ENCODE measurements at places on chromosomes 1 and 21.
A peak's percentile ranks its signal among the peaks of the same experiment; 100 is the strongest.

GRCh38 chr1:180040034-180040433 lies 85.4 kb downstream of the CEP350 start:
- DNase-seq, result peak; percentile 44

- DNase-seq, result no peak
These were observed 38.8 kb downstream of the PDPN start for GRCh38 chr1:13622446-13622845.

DNA sequence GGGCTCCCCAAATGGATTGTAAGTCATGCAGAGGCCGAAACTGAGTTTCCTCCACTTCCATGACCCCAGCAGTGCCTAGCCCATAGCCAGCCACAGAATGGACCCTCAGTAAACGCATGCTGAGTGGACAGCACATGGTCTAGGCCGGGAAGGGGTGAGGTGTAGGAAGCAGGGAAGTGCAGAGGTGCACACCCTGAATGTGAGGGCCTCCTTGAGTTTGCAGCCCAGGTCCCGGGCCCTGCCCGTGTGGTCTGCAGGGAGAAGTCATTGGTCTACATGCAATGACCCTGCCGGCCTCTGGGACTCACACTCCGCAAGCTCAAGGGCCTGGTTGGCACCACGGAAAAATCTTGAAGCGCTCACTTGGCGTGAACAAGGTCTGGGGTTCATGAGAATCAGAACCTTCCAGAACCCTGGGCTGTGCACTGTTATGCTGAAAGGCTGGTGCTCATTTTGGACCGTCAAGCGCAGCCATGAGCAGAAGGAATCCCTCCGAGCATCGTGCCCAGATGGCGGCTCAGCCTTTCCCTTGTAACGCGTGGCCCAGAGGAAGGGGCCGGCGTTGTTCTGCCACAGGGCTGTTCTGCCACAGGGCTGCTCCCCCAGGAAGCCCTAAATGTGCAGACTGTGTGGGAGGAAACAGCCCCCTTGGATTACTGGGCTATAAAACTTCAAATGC lies 66.4 kb downstream of the PSMG1 start:
- no peak for DNase-seq

DNA sequence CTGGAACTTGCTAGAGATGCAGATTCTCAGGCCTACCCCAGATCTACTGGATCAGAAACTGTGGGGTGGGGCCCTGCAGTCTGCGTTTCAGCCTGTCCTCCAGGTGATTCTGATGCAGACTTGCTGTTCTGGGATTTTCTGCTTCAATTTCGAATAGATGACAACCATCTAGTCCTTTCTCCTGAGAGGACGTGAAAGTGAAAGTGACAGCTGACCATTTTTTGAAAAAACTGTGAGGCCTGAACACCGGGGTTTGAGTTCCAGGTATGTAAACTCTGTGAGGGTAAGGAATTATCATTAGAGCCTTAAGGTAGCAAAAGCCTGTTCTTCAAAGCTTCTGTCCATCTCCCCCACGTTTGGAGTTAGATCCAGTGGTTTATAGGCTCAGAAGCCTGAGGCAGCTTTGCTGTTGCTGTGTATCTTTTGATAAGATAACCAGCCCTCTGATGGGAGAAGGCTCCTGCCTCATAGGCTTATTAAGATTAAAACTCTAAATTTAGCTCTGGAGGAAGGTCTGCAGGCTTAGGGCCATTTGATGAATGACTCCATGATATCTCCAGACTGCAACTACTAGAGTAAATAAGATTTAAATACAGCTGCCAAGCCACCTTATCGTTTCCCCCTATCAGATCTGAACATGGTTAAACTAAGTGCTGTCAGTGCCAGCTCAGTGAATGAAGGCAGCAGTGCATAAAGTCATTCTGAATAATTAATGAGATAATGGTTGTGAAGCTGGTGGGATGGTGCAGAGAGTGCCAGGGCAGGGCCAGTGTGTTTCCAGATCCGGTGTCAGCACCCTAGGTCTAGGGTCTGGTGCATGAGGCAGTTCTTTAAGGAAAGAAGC lies 335.2 kb downstream of the HHAT start:
- no peak for DNase-seq

DNA sequence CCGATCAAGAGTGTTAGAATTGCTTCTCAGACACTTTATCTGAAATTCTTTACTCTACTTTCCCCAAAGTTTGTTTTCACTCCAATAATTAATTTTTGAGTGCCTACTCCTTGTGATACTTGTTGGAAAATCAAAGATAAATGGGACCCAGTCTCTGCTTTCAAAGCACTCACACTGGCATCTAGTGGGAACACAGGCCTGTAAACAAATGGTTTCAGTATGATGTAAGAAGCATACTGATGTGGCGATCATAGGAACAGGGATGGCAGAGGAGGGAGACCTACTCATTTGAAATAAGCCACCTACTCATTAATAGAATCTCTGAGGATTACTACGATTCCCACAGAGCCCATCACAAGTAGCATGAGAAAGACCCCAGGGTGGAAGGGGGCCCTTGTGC lies 273.7 kb upstream of the ST6GALNAC5 start:
- DNase-seq, result no peak

DNA sequence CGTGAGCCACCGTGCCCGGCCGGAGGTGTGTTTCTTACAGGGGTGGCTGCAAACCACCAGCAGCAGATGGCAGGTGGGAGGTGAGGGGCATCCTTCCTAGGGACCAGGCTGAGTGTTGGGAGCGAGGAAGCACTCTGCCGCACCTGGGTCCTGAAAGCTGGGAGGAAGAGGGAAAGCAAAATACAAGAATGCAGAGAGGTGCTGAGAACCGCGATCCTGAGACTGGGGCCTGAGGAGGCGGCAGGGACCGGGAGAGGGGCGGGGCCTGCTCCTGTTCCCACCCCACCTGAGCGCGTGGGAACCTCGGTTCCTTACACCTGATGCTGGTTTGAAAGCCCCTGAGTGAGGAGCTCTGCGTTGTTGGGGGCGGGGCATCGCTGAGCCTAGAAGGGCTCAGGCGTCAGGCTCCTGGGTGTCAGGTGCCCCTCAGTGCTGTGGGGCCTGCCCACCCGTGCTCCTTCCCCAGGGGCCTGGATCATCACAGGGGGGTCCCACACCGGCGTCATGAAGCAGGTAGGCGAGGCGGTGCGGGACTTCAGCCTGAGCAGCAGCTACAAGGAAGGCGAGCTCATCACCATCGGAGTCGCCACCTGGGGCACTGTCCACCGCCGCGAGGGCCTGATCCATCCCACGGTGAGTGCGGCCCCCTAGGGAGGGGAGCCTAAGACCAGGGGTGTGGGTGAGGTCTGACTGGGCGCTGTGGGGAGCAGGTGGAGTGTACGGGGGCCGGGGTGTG lies 15.5 kb downstream of the TRPM2 start:
- no peak for DNase-seq

GRCh38 chr1:168772428-168773060 lies 43.5 kb upstream of the DPT start:
- DNase-seq, result no peak

DNA sequence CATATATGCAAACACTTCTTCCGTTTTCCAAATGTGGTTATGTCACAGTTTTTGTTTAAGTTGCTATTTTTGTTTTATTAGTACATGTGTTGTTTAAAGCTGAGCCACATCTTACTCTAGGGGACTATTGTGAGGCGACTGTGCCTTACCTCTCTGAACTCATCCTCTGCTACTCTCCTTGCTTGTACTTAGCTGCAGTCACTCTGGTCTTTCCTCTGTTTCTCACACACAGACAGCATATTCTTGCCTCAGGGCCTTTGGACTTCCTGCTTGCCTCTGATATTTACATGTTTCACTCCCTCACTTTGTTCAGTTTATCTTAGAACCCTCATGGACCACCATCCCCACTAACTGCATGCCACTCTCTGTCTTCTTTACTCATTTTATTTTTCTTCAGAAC lies 101.1 kb downstream of the MACF1 start:
- no peak for DNase-seq

GRCh38 chr1:20440785-20441200 lies 45.2 kb downstream of the CAMK2N1 start:
- peak; percentile 24 for DNase-seq

Measured in fibroblast of skin of right quadriceps (primary cell).